ENCODE measurements at places on chromosomes 16 and 17. TPM values are rescaled to one million over a fixed set of nuclear protein-coding genes. Genes with fewer than 3 reads are reported as not detected.

Gene C17orf78
- total RNA-seq = not detected

DNA sequence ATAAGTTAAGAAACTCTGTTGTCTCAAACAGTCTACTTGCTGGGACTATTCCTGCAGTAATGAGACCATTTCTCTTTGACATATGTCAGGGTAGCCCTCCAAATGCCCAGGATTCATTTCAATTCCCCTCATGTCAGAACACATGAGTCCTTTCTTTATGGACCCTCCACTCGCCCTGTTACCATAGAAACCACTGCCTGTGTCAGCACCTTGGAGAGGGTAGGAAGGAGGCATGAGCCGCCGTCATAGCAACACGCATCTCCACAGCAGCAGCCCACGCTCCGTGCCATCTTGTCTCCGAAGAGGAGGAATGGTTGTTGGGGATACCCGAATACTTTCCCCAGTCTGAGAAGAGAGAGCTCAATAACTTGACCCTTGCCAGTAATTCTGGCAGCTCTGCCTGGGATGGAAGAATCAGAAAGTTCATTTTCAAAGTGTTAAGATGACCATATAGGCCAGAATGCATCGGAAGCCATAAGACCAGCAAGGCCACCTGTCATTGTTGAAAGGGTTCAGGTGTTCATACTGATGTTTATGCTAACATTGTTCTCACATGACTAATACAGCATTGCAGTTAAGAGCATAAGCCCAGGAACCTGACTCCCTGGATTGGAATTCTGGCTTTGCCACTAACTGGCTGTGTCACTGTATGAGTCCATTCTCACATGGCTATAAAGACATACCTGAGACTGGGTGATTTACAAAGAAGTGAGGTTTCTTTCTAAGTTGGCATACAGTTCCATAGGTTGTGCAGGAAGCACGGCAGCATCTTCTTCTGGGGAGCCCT is 141.3 kb downstream of the ABCC12 start:
- DNase-seq = peak; percentile 52

Gene RAB11FIP4
- 10.2 TPM for total RNA-seq

Gene MYH13
- total RNA-seq = not detected

GRCh38 chr17:65660947-65661346 is 99.5 kb upstream of the AXIN2 start:
- no peak for DNase-seq

- no peak for DNase-seq
Observed at GRCh38 chr17:81228834-81229665, 6.3 kb upstream of the CEP131 start.

Gene KRTAP9-4
- total RNA-seq = not detected

GRCh38 chr16:13953501-13953900 is 33.5 kb downstream of the ERCC4 start:
- no peak for DNase-seq
